ENCODE measurements at places on chromosomes 6 and 20. TPM values are rescaled to one million over a fixed set of nuclear protein-coding genes. Genes with fewer than 3 reads are reported as not detected.
A peak's percentile ranks its signal among the peaks of the same experiment; 100 is the strongest.

GRCh38 chr6:25794784-25795183, 37.1 kb downstream of the SLC17A1 start:
- no peak for DNase-seq
- H3K36me3 ChIP-seq = no peaks in the 10 kb centered on the region
- H3K27ac ChIP-seq = no peak overlapping the region
- no peak overlapping the region for H3K4me3 ChIP-seq

GRCh38 chr6:109478841-109479624, 4.0 kb downstream of the ZBTB24 start:
- no peaks in the 10 kb centered on the region for H3K27me3 ChIP-seq
- peaks cover 49% of the 10 kb centered on the region for H3K36me3 ChIP-seq
- H3K4me1 ChIP-seq = peaks cover 36% of the 10 kb centered on the region
- DNase-seq = no peak
- H3K4me3 ChIP-seq = no peak overlapping the region

GRCh38 chr20:11205769-11206362, 532.1 kb upstream of the JAG1 start:
- no peak overlapping the region for H3K27ac ChIP-seq
- no peak for DNase-seq
- no peaks in the 10 kb centered on the region for H3K36me3 ChIP-seq
- H3K4me3 ChIP-seq = no peak overlapping the region
- H3K4me1 ChIP-seq = peaks cover 12% of the 10 kb centered on the region

DNA sequence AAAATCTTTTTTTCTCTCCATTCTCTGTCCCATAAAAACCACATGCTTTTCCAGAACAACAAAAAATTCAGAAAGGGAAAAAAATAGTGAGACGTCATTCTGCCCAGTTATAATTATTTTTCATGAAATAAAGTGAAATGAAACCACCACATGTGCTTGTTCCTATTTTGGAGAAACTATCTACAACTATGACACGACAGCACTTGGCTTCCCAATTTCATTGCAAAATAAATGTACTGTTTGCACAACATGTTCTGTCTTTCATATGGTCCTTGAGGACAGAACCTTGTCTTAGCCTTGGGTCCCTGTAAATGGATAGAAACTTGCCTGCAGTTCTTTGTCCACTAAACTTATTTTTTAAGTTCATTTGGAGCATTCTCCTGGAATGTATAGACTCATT, 5.6 kb upstream of the MAN1A1 start:
- H3K4me1 ChIP-seq = no peaks in the 10 kb centered on the region
- H3K27ac ChIP-seq = peak overlapping the region; percentile 21
- H3K36me3 ChIP-seq = no peaks in the 10 kb centered on the region

DNA sequence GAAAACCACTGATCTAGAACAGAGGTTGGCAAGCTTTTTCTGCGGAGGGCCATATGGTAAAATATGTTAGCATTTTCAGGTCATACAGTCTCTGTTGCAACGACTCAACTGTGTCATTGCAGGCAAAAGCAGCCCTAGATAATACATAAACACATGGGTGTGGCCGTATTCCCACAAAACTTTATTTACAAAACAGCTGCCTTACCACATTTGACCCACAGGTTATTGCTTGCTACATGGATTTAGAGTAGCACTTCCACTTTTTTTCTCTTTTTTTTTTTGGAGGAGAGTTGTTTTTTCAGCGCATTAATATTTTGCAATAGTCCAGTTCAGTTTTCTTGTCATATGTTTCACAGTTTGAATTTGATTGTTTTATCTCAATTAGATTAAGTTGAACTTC, 2.5 kb upstream of the IGF2R start:
- no peak for DNase-seq
- no peak overlapping the region for H3K27ac ChIP-seq
- H3K4me3 ChIP-seq = no peak overlapping the region
- H3K27me3 ChIP-seq = no peaks in the 10 kb centered on the region
- peaks cover 11% of the 10 kb centered on the region for H3K4me1 ChIP-seq

DNA sequence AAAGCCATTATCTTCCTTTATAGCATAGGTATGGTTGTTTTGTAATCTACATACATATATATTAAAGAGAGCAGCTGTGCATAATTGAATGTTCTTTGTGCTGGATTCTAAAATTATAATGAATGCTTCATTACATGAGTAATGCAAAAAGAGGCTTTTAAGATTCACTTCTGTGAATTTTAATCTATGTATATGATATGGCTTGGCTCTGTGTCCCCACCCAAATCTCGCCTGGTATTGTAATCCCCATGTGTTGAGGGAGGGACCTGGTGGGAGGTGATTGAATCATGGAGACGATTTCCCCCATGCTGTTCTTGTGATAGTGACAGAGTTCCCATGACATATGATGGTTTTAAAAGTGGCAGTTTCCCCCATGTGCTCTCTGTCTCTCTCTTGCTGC, 255.4 kb downstream of the GRM1 start:
- DNase-seq = no peak
- no peak overlapping the region for H3K27ac ChIP-seq
- no peak overlapping the region for H3K4me3 ChIP-seq
- H3K36me3 ChIP-seq = no peaks in the 10 kb centered on the region
- H3K4me1 ChIP-seq = no peaks in the 10 kb centered on the region

GRCh38 chr20:25310268-25310920, 62.5 kb downstream of the PYGB start:
- H3K36me3 ChIP-seq = peaks cover 13% of the 10 kb centered on the region
- no peak overlapping the region for H3K4me3 ChIP-seq
- H3K27ac ChIP-seq = peak overlapping the region; percentile 79
- no peak for DNase-seq
- H3K4me1 ChIP-seq = peaks cover 23% of the 10 kb centered on the region

- no peak overlapping the region for H3K4me3 ChIP-seq
- no peak overlapping the region for H3K27ac ChIP-seq
- no peaks in the 10 kb centered on the region for H3K27me3 ChIP-seq
- no peak for DNase-seq
Observed at GRCh38 chr6:89500611-89501010, 67.7 kb downstream of the ANKRD6 start.

DNA sequence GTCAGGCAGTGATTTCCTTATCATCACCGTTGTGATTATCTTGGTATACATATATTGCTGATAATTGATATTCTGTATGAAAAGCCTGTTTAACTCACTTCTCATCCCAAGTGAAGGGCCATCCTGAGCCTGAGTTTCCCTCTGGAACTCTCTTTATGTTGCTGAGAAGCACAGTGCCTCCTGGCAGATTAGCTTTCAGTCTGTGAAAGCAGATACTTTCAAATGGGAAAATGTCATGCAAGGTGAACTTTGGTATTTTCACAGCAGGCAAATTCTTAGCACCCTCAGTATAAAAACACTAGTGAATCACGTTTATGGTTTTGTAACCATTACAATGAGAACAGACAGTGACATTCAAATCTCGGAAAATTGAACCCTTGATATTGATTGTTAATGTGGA, 151.6 kb downstream of the PRIM2 start:
- H3K27ac ChIP-seq = no peak overlapping the region
- no peak for DNase-seq
- no peak overlapping the region for H3K4me3 ChIP-seq
- H3K4me1 ChIP-seq = peaks cover 12% of the 10 kb centered on the region

DNA sequence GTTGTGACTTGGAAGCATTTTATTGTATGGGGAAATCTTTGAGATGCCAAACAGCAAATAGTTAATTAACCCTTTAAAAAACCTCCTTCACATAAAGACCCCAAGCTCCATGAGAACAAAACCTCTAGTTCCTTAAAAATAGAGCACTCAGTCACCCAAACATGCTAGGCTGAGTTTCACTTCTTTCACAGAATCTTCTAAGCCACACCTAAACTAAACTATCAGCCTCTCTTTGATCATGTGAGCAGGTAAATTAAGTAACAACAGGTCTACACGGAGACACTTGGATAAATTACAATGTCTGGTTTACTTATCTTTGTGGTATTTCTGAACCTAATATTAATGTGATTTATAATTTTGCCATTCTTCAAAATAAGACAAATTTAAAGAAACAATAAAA, 205.2 kb upstream of the MARCKS start:
- H3K27me3 ChIP-seq = no peaks in the 10 kb centered on the region
- peaks cover 12% of the 10 kb centered on the region for H3K4me1 ChIP-seq
- DNase-seq = no peak
- H3K36me3 ChIP-seq = no peaks in the 10 kb centered on the region
- H3K4me3 ChIP-seq = no peak overlapping the region

- H3K36me3 ChIP-seq = no peaks in the 10 kb centered on the region
- H3K27ac ChIP-seq = no peak overlapping the region
- H3K4me1 ChIP-seq = peaks cover 3% of the 10 kb centered on the region
Observed at GRCh38 chr20:48906221-48906877, 15.2 kb upstream of the ARFGEF2 start.

- H3K4me1 ChIP-seq = no peaks in the 10 kb centered on the region
- H3K36me3 ChIP-seq = no peaks in the 10 kb centered on the region
- no peak overlapping the region for H3K4me3 ChIP-seq
- H3K27me3 ChIP-seq = no peaks in the 10 kb centered on the region
Observed at GRCh38 chr20:4483961-4484360, 237.7 kb upstream of the PRND start.

DNA sequence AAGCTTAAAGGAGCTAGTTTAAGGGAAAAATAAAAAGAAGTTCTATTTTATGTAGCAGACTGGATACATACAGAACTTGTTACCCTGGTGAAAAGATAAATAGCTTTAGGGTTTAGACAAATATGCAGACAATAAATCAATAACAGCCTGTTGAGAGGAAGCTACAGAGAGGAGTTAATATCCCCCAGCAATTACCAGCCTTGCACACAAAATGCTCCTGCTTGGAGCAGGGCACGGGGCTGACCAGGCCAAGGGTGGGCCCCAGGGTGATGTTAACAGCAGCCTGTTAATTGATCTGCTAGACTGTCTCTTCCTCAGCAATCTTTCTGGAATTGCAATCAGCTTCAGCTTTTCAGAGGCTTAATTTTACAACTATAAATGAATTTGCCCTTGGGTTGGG, 125.1 kb upstream of the SOX4 start:
- H3K27me3 ChIP-seq = no peaks in the 10 kb centered on the region
- no peak for DNase-seq
- no peaks in the 10 kb centered on the region for H3K36me3 ChIP-seq
- no peak overlapping the region for H3K4me3 ChIP-seq
- no peak overlapping the region for H3K27ac ChIP-seq

DNA sequence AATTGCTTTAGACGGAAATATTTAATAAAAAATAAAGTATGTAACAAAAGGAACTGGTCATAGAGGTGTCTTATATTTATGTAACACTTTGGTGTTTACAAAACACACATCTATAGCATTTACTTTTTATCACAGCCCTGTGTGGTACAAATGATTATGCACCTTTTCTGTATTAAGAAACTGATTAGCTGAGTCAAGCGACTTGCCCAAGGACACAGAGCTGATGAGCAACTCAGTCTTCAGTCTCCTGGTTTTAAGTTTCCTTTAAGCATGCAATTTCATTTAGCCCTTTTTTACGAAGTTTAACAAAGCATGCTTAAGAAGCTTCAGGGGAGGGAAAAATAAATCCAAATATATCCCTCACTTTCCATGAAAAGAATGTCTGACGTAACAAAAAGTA, 2.5 kb downstream of the DCDC2 start:
- H3K4me3 ChIP-seq = no peak overlapping the region
- H3K27me3 ChIP-seq = peaks cover 3% of the 10 kb centered on the region
- no peak for DNase-seq
- peaks cover 24% of the 10 kb centered on the region for H3K4me1 ChIP-seq

GRCh38 chr20:51143652-51144051, 120.7 kb upstream of the KCNG1 start:
- H3K4me3 ChIP-seq = no peak overlapping the region
- H3K27me3 ChIP-seq = no peaks in the 10 kb centered on the region
- no peak for DNase-seq
- H3K36me3 ChIP-seq = no peaks in the 10 kb centered on the region

- no peak overlapping the region for H3K27ac ChIP-seq
- peaks cover 11% of the 10 kb centered on the region for H3K4me1 ChIP-seq
- no peak for DNase-seq
Observed at GRCh38 chr6:146429831-146430230, 113.8 kb upstream of the RAB32 start.

GRCh38 chr6:3962291-3963280, 113.4 kb downstream of the FAM50B start:
- no peak for DNase-seq
- H3K27me3 ChIP-seq = no peaks in the 10 kb centered on the region
- no peak overlapping the region for H3K27ac ChIP-seq
- H3K36me3 ChIP-seq = no peaks in the 10 kb centered on the region
- H3K4me1 ChIP-seq = no peaks in the 10 kb centered on the region

GRCh38 chr20:51563486-51564332, 21.2 kb upstream of the NFATC2 start:
- H3K4me1 ChIP-seq = peaks cover 55% of the 10 kb centered on the region
- H3K27me3 ChIP-seq = no peaks in the 10 kb centered on the region
- no peak for DNase-seq
- peak overlapping the region; percentile 90 for H3K27ac ChIP-seq
- no peaks in the 10 kb centered on the region for H3K36me3 ChIP-seq

DNA sequence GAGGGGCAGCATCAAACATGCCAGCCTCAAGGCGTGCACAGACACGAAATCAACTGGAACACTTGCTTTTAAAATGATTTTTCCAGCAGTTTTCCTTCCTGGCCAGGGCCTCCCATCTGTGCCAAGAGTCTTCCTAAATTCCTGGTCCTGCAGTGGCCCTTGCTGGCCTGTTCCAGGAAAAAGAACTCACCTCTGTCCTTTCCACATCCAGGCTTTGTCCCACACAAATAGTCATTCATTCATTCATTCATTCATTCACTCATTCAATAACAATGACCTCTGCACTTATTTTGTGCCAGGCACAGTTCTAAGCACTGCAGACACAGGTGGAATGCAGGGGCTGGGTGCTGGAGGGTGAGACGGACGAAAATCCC, 89.0 kb upstream of the CCDC167 start:
- peaks cover 4% of the 10 kb centered on the region for H3K27me3 ChIP-seq
- no peak overlapping the region for H3K27ac ChIP-seq
- no peaks in the 10 kb centered on the region for H3K36me3 ChIP-seq
- H3K4me3 ChIP-seq = no peak overlapping the region

GRCh38 chr6:43052842-43053544, 658 bp downstream of the CUL7 start:
- peaks cover 54% of the 10 kb centered on the region for H3K36me3 ChIP-seq
- no peaks in the 10 kb centered on the region for H3K27me3 ChIP-seq
- no peak for DNase-seq

- H3K4me1 ChIP-seq = peaks cover 15% of the 10 kb centered on the region
- no peak overlapping the region for H3K27ac ChIP-seq
- no peaks in the 10 kb centered on the region for H3K27me3 ChIP-seq
- no peaks in the 10 kb centered on the region for H3K36me3 ChIP-seq
Observed at GRCh38 chr20:61056116-61056515, 195.9 kb upstream of the CDH4 start.

- no peaks in the 10 kb centered on the region for H3K36me3 ChIP-seq
- no peak for DNase-seq
- H3K27ac ChIP-seq = no peak overlapping the region
- no peaks in the 10 kb centered on the region for H3K27me3 ChIP-seq
Observed at GRCh38 chr20:24813496-24813895, 135.6 kb upstream of the CST7 start.

Gene GPX5
- total RNA-seq = not detected

Gene OOEP
- not detected for total RNA-seq

Gene NMBR
- total RNA-seq = not detected

Gene TAP1
- 39.5 TPM for total RNA-seq

Gene PARD6B
- 4.2 TPM for total RNA-seq

Gene GLP1R
- total RNA-seq = not detected

Gene PPIL6
- total RNA-seq = 2.2 TPM

Gene ZSCAN23
- total RNA-seq = 2.9 TPM

Gene MAFB
- total RNA-seq = 35.5 TPM

Gene HLA-DOA
- 5.4 TPM for total RNA-seq

Gene MLN
- total RNA-seq = not detected

Gene CDH22
- total RNA-seq = 0.17 TPM

Gene EDN1
- total RNA-seq = 5.4 TPM

Gene WFDC5
- total RNA-seq = not detected

Gene PRKN
- total RNA-seq = 10.3 TPM

Gene LAMA4
- 334 TPM for total RNA-seq

Measured in esophagus muscularis mucosa (tissue), 4 donors.